NCI-H1436 treated with DMSO at 0.1 percent for 48 hours (cell line): ENCODE measurements at places on chromosomes 16 and 17.

- no peak for DNase-seq
These were observed 48.2 kb upstream of the STH start for GRCh38 chr17:45950888-45951287.

GRCh38 chr17:49703557-49704277 lies 4.0 kb downstream of the SLC35B1 start:
- DNase-seq = no peak

DNA sequence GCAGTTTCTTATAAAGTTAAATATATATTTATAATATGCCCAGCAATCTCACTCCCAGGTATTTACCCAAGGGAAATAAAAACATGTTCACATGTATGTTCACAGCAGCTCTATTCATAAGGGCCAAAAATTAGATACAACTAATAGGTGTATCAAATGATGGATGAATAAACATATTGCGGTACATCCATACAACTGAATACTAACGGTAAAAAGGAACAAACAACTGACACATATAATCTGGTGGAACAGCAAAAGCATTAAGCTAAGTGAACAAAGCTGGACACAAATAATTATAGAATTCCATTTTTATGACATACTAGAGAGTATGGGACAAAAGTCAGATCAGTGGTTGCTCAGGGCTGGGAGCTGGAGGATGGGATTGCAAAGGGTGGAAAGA lies 74.7 kb downstream of the CACNG1 start:
- no peak for DNase-seq

DNA sequence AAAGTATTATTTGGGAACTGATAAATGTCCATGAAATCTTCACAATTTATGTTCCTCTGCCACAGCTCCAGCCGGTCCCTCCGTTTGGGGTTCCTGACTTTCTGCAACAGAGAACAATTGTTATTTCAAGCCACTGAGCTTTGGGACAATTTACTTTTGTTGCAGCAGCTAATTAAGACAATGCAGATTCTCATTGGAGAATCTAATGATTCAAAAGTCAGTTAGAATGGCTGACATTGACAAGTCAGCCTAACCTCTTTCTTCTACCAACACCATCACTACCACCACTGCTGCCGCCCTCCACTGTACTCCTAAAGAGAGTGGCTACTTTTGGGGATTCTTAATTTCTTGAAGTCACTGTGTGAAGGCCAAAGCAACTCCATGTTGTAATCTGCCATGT lies 15.0 kb upstream of the HEATR6 start:
- DNase-seq = no peak

- DNase-seq = no peak
These were observed 151.4 kb downstream of the TMEM132E start for GRCh38 chr17:34730816-34731215.

GRCh38 chr16:2715966-2716885 lies 3.8 kb downstream of the PRSS27 start:
- no peak for DNase-seq
